ENCODE measurements at places on chromosomes 4 and X. TPM values are rescaled to one million over a fixed set of nuclear protein-coding genes. Genes with fewer than 3 reads are reported as not detected.

GRCh38 chrX:118637997-118638396 is 89.4 kb upstream of the IL13RA1 start:
- DNase-seq, result no peak

Gene TMEM31
- not detected for total RNA-seq

DNA sequence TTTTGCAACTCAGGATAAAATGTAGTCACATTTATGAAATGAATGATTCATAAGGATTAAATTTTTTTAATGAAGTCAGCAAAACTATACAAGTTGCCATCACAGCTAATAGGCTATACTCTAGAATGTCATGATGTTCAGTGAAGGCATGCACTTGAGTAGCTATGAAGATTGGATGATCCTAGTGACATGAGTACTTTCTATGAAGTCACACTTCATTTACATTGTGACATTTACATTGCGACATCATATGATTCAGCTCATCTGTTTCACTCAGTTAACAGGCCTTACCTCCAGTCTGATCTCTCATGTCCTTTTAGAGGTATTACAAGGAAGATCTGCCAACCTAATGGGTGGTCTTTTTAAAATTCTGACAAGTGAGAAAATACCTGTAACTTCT is 82.7 kb upstream of the FGF13 start:
- DNase-seq, result no peak

DNA sequence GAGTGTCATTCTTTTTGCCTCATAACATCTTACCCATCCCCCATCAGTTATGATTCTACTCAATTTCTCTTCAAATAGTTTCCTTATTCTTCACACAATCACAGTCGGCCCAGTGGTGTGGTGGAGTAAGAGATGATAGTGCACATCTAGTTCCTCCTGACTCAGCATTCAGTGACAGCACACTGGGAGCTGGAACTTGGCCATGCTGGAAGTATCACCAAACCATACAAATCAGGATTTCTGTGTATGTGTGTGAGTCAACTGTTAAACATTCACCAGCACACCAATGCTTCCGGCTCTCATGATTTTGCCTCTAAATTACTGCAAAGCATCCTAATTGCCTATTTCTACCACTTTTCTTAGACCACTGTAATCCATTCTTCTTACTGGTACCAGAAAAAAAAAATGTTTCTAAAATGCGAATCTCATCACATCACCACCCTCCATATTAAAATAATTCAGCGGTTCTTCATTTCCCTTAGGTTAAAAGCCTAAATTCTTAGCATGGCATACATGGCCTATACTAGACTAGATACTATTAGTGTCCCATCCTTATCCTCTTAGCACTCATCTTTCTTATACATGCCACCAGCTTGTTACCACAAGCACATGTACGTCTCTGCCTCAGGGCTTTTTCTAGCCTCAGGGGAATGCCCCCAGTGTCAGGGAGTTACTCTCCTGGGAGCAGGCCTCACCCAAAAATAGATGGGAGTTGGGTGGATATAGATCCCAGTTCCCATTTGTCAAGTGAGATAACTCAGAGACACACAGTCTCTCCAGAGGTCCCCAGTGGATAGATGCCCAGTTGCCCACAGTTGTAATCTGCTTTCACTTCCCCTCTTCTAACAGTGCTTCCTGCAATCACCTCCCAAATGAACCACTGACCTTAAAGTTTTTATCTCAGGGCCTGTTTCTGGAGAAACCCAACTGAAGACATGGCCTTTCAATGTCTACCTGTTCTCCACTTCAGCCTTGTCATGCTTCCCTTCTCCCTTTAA is 49.2 kb upstream of the DDX53 start:
- DNase-seq, result no peak

DNA sequence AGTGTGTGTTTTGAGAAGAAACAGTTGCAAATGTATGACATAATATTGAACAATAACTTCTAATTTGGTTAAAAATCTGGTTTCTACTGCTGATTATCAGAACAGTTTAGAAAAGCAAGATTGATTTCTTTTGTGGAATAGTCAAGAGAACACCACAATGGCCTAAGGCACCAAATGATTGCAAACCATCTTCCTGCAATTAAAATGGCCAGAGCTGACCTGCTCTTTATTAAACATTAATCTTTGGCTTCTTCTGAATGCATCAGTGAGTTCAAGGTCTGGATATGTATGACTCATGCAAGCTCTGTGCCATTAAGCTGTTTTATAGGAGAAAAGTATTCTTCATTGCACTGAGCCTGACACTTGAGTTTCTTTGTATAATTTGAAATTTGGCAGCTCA is 107.8 kb upstream of the PDHA2 start:
- no peak for DNase-seq

Gene AMER1
- 3.8 TPM for total RNA-seq

DNA sequence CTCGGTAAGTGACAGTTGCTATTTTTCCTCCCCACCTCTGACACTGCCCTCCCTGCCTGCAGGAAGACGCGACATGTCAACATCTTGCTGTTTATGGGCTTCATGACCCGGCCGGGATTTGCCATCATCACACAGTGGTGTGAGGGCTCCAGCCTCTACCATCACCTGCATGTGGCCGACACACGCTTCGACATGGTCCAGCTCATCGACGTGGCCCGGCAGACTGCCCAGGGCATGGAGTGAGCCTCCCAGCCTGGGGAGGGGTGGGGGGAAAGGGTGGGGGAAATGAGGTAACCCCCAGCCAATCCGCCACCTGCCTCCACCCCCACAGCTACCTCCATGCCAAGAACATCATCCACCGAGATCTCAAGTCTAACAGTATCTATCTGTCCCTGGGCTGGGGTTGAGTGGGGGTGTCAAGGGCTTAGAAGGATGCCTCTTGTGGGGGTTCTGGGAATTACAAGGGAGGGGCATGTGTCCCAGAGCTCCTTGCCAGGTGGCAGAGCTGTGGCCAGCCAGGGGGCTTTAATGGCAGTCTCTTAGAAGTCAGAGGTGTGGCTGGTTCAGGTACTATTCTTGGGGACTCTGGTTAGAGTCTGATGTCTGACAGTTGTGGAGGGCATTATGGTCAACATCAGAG is 7.8 kb downstream of the ARAF start:
- DNase-seq, result peak; percentile 31

DNA sequence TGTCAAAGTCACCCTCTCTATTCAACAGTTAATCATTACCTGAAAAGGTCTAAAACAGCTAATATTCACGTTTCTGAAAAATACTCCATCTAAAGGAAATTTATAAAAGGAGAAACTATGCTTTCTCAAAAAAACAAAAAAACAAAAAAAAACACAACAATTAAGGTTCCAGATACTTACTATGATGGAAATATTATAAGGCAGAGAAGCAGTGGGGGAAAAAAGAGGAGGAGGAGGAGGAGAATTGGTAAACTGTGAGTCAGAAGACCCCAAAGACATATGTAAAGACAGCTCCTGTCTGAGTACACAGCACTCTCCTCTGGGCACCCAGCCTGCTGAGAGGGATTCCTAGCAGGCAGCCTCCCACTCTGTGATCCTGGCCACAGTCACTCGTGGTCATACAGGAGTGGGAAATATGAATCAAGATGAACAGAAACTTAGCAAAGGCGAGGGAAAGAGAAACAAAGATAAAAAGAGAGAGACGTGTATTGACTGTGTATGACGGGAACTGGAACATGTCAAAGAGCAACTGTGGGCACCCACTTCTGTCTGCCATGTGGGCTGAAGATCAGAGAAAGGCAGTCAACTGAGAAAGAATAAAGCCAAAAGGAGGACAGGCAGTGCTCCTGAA is 12.5 kb downstream of the KLHL15 start:
- DNase-seq, result no peak

Gene CTAG1A
- not detected for total RNA-seq

Gene CCDC158
- not detected for total RNA-seq

Gene VCX
- not detected for total RNA-seq

- DNase-seq, result no peak
Measured at GRCh38 chr4:102247041-102247440, 98.2 kb downstream of the SLC39A8 start.

- no peak for DNase-seq
Measured at GRCh38 chr4:38605753-38606586, 58.0 kb upstream of the KLF3 start.

DNA sequence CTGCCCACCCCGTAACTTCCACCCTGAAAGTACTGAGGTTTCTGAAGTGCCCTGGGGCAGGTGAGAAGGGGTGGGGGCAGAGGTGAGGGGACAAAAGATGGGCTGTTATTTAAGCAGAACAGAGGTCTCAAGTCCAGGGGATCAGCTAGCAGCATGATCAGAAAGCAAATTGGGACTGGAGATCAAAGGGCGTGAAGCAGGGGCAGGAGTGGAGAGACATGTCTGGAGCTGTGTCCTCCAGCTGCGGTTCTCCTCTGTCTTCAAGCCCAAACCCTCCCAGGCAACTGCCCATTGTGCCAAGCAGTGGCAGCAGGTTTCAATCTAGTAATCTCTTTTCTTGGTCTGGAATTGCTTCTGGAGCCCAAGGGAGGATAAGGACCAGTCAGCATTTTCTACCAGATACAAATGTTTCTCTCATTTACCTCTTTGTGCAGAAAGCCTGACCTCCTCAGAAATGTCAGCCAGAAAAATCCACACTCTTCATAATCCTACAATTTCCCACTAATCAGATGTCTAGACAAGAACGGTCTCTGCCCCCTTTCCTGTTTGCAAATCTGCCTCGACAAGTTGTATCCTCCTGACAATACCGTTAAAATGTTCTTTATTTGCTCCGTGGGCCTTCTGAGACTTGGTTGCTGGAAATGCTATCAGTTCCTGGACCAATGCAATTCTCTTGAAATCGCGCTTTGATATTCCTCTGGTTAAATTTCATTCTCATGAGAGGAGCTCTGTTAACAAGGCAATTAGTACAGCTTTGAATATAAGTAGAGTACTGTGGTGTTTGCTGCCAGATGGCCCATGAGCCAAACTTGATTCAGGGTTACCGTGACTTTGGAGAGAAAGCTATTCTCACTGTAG is 23.2 kb upstream of the RASL11B start:
- DNase-seq, result no peak

Gene TMA16
- 13.9 TPM for total RNA-seq

GRCh38 chr4:32768664-32769389 is 2048.7 kb downstream of the PCDH7 start:
- no peak for DNase-seq

DNA sequence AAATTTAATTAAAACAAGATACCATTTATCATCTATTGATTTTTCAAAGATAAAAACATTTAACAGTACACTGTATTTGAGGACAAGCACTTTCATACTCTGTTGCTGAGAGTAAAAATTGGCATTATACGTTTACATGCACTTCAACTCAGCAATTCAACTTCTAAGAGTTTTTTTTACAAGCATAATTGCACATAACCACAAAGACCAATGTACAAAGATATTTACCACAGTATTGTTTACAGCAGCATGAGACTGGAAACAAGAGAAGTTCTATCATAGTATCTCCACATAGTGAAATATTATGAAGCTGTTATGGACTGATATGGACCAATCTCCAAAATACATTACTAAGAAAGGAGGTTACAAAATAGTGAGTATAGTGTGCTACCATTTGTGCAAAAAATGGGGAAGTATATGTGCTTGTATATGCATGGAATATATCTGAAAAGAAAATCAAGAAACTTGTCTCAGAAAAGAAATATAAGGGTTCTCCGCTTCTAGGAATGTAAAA is 10.9 kb downstream of the GAB3 start:
- no peak for DNase-seq

- no peak for DNase-seq
Measured at GRCh38 chr4:159383562-159383931, 280.7 kb downstream of the RAPGEF2 start.

- no peak for DNase-seq
Measured at GRCh38 chr4:39565878-39566600, 38.8 kb upstream of the UGDH start.

- DNase-seq, result no peak
Measured at GRCh38 chrX:30620125-30620524, 33.1 kb upstream of the GK start.

GRCh38 chr4:39043861-39044363 is 11.7 kb upstream of the TMEM156 start:
- no peak for DNase-seq

DNA sequence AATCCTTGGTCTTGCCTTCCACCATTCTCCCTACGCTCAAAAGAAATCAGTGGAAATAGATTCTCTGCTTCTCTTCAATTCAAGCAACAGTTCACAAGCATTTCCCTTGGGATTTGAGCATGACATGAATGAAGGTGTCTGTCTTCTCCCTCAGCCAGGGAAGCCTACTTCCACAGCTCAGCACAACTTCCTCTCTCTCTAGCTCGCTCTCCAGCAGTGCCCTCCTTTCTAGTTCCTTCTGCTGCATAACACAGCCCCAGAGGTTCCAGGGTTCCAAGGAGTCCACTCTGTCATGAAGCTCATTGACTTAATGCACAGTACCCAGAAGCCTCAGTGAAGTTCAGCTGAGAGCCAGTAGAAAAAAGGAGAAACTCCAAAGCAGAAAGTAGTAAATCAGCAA is 81.3 kb downstream of the PLS3 start:
- DNase-seq, result no peak

Gene MAGEA10
- total RNA-seq, result not detected

Gene KLHL34
- total RNA-seq, result 2.7 TPM
